DMS53 (cell line): ENCODE measurements at places on chromosomes 1 and 21.

DNA sequence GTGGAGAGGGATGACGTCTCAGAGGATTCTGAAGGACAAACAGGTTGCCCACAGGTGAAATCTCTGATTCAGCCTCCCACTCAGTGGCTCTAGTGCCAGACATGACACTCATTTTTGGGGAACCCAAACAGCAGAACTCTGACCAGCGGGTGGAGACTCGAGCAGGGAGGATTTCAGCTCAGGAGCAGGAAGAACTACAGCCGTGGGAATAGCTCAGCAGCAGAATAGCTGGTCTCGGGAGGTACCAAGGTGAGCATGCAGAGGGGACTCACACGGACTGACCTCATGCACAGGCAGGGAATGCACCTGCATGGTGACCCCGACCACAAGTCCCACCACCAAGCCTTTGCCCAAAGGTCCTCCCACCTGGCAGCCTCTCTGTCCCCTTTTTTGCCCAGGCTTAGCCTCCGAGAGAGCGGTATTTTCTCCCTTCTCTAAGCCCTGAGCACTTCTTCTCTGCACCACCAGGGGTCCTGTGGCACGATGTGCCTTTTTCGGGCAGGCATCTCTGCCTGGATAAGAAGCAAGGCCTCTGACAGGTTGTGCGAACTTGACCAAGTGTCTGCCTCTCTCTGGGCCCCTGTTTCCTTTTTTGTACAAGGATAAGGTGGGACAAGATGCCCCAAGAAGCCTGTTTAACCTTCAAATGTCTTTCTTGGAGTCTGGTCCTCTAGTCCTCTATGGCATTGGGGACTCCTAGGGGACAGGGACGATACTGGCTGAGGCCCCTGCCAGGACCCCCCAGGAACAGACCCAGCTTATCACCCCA is 8.8 kb upstream of the FGR start:
- peak; percentile 79 for DNase-seq

- no peak for DNase-seq
These were observed 839 bp upstream of the ACBD3 start for GRCh38 chr1:226187380-226187779.

GRCh38 chr1:161848676-161849075 is 82.6 kb downstream of the ATF6 start:
- DNase-seq = no peak

DNA sequence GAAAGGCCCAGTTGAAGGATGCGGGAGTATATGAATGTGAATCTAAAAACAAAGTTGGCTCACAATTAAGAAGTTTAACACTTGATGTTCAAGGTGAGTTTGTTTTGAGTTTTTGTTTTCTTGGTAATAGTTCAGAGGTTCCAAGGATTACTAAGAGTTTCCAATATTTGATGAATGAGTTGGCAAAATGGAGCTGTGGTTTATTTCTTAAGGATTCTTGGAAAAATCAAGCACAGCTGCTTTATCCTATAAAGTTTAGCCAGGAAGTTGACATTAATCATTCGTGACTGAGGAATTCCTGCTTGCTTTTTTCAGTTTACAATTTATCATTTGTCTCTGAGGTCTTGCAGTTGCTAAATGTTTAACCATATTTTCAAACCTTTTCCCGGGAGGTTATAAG is 15.1 kb downstream of the VCAM1 start:
- DNase-seq = no peak

DNA sequence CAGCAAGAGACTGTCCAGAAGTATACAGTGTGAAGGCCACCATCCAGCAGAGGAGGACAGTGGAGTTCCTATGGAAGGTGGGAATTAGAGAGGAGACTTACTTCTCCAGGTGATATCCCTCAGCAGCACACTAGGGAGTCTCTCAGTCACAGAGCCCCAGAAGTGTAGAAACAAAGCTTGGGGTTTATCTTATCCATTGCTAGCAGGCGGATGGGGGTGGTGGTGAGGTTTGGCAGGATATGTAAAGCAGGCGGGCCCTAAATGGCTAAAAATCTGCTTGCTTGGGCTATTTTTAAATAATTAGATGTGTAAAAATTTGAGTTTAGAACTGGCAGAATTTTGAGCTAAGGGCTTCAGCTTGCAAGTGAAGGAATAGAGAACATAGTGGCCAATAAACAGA is 50.1 kb upstream of the RGS18 start:
- DNase-seq = no peak

DNA sequence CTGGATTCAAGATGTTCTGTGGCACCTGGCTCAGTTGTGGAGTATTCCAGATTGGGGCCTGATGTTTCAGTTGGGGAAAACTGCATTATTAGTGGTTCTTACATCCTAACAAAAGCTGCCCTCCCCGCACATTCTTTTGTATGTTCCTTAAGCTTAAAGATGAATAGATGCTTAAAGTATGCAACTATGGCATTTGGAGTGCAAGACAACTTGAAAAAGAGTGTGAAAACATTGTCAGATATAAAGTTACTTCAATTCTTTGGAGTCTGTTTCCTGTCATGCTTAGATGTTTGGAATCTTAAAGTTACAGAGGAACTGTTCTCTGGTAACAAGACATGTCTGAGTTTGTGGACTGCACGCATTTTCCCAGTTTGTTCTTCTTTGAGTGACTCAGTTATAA is 7.2 kb downstream of the FPGT start:
- DNase-seq = no peak

GRCh38 chr1:248144513-248145198 is at the start of gene OR2M5:
TSS of gene OR2M5 (plus strand) at chr1:248145148. CDS start at chr1:248145148, 0 bp downstream.
- no peak for DNase-seq

DNA sequence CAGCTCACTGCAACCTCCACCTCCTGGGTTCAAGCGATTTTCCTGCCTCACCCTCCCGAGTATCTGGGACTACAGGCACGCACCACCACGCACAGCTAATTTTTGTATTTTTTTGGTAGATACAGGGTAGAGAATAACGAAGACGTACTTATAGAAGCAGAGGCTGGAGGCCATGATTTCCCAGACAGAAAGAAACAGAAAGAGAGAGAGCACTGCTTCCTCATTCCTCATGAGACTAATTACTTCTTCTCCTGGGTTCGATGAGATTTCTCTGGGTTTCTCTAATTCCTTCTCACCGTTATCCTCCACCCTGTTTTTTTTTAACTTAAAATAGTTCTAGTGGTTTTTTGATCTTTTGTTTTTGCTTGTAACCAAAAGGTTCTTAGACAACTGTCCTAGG is 23.4 kb upstream of the PTP4A2 start:
- DNase-seq = no peak

DNA sequence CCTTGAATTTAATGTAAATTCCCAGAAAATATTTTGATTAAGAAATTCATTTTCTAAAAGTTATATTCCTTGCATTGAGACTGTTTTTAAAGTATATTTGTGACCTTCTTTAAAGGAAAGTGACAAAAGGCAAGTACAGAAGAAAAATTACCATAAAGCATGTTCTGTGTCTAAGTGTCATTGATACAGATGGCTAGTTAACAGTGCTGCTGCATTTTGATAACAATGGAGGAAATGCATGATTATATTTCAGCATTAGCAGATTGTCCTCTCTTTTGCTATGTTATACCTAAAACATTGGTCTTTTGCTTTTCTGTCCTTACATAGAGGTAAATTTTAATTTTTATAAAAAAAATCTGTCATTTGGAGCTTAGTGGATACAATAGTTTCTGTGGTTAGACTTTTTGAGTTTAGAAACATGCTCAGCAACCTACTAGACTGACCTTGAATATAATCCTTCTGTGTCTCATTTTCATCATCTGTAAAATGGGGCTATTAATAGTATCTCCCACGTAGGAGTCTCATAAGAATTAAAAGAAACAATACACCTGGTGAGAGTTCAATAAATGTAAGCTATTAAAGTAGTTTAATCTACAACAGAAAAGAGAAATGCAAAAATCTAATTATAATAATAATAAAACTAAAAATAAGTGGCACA is 51.1 kb upstream of the RGS21 start:
- no peak for DNase-seq

DNA sequence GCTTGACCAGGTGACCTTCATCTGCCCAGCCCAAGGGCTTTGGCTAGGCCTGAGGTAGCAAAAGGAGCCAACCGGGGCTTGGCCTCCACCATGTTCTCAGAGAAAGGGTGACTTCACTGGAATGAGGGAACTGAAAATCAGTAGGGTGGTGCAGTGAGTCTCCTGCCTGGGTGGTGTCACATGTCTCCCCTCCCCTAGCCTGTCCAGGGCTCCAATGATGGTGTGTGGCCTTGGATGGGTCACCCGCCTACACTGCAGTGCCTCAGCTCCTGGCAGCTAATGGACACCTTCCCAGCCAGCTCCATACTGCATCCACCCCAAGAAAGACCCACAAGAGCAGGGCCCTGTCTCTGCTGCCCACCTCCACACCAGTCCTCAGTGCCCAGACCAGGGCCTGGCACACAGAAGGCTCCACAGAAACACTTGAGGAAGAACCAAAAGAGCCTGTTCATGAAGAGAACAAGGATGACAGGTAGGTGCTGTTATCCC is 678.7 kb downstream of the MATN1 start:
- no peak for DNase-seq

GRCh38 chr21:42527489-42528158 is 14.0 kb downstream of the SLC37A1 start:
- peak; percentile 19 for DNase-seq

DNA sequence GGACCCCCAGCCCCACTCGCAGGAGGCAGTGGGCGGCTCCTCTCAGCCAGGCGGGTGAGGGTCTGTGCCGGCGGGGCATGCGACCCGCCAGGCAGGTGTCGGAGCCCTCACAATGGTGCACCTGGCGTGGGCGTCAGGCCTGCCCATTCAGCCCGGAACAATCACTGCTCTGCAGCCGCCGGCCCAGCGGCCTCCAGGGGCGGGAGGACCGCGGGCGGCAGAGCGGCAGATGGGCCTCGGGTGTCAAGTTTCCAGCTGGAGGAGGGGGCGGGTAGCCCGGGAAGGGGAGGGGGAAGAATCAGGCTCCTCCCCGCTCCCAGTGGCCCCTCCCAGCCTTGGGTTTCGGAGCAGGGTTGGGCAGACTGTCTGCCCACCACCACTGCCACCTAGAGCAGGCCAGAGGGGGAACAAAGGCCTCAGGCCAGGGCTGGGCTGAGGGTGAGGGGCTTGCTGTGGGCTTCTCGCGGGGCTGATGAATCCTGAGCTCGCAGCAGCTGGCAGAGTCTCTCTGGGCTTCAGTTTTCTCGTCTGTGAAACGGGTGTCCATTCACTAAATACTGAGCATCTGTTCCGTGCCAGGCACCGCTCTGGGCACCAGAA is 39.5 kb upstream of the CASZ1 start:
- DNase-seq = peak; percentile 91

DNA sequence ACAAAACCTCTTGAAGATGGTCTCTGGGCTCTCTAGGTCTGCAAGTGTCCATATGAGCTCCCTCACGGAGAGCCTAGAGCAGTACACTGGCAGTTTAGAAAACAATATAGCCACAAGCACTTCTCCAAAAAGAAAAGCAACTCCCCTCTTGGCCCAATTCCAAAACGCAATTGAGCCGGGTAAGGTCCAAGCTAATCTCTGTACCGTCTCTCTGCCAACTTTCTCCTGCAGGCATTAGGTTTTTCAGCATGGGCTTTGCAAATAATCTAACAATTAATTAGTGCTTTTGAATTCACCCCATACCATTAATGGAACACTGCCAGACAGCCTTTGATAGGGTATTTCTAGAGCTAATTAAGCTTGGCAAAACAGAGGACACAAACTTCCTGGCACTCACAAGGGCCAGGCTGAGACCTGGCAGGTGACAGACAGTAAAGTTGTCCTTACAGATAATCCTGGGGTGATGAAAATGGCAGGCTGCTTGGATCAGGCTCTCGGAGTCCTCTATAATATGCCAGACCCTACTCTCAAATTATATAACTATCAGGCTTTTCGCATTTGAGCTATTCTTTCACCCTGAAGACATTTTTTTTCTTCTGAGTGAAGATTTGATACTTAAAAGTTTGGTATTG is 39.8 kb downstream of the TGFBR3 start:
- peak; percentile 58 for DNase-seq

DNA sequence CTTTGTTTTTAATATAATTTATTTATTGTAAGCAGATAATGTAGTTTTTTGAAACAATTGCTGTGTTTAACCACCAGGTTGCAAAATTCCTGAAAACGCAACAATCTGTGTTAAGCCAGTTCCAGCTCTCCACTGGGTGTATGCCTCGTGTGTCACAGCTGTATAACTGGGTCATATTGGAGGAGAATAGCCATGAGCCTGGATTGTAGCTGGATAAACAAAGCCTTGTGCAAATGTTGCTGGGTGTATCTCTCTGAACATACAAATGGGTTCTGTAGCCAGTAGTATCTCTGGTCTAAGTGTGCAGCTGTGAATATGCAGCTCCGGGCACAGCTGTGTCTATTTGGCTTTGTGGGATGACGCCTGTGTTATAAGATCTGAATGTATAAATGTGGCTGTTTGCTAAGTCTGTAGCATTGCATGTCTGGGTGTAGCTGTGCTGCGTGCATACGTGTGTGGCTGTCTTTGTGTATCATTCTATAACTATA is 2.8 kb downstream of the TCEA3 start:
- DNase-seq = peak; percentile 89

DNA sequence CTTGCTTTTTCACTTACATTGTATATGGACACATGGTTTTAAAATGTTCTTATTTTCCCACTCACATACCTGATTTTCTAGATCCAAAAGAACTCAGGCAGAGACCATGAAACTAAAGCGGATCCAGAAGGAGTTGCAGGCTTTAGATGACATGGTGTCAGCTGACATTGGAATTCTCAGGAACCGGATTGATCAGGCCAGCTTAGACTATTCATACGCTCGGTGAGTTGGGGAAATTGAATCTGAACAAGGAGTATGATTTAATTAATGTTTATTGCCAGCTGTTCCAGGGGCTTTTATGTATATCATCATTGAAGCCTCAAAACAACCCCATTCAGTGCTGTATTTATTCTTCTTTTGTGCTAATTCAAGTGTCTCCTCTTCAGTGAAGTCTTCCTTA is 12.7 kb downstream of the GORAB start:
- DNase-seq = no peak

GRCh38 chr1:3384407-3384806 is 70.1 kb upstream of the ARHGEF16 start:
- no peak for DNase-seq

- DNase-seq = no peak
These were observed 156.5 kb upstream of the KLHDC7A start for GRCh38 chr1:18324246-18324645.

GRCh38 chr21:42437786-42438185 is 34.1 kb downstream of the UBASH3A start:
- no peak for DNase-seq

GRCh38 chr21:38956856-38957571 is 151.3 kb downstream of the ETS2 start:
- DNase-seq = peak; percentile 89

DNA sequence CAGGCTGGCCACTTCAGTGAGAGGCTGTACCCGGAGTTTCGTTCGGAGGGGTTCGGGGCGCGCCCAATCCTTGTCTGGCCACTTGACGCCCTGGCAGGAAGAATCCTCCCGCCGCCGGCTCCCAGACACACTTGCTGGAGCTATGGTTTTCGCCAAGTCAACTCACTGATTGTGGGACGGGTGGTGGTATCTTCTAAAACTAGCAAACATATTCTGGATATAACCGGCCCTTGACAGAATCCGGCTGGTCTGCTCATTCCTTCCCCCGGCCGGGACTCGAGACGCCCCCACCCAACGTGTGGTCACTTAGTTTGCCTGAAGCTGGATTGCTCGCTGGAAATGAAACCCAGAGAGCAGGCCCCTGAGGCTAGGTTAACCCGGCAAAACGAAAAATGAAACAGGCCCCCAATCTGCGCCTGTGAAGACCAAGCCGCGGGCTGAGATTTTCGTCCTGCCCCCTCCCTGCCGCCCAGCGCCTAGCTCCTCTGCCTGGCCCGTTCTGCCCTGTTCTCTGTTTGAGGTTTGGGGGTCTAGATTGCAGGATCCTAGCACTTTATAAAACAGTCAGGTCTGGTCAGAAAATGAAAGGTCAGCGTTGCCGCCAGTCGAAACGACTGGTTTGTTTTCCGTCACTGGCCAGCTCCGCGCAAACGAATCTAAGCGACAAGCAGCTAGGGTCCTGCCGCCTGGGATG is 4.6 kb downstream of the GFI1 start:
- peak; percentile 41 for DNase-seq
